Naive B cell (primary cell): ENCODE measurements at places on chromosomes 4 and X.

GRCh38 chr4:73844345-73844744 lies 7.9 kb downstream of the CXCL6 start:
- DNase-seq = no peak

GRCh38 chr4:99310389-99310788 lies 10.8 kb downstream of the ADH1B start:
- no peak for DNase-seq

- DNase-seq = no peak
Observed at GRCh38 chr4:183637461-183637860, 21.5 kb downstream of the RWDD4 start.

- DNase-seq = no peak
Observed at GRCh38 chrX:13121020-13121555, 76.7 kb upstream of the FAM9C start.

- DNase-seq = no peak
Observed at GRCh38 chrX:100207331-100208024, 202.6 kb downstream of the PCDH19 start.

GRCh38 chr4:90883519-90883918 lies 756.3 kb downstream of the CCSER1 start:
- no peak for DNase-seq

GRCh38 chrX:72492499-72492898 lies 80.1 kb downstream of the HDAC8 start:
- DNase-seq = no peak

- no peak for DNase-seq
Observed at GRCh38 chr4:123699880-123700771, 303.5 kb downstream of the SPRY1 start.
